Peyer's patch (tissue), 4 donors: ENCODE measurements at places on chromosomes 3 and 15.

- H3K27me3 ChIP-seq, result no peaks in the 10 kb centered on the region
- no peak for DNase-seq
- H3K27ac ChIP-seq, result no peak within 1 kb of the TSS
- H3K4me3 ChIP-seq, result no peak within 1 kb of the TSS
- no peaks in the 10 kb centered on the region for H3K36me3 ChIP-seq
These were observed at the start of gene CX3CR1 for GRCh38 chr3:39279745-39280517. Gene CX3CR1 (minus strand): TSS chr3:39280036. CDS start chr3:39266509, 13,527 bp downstream.

DNA sequence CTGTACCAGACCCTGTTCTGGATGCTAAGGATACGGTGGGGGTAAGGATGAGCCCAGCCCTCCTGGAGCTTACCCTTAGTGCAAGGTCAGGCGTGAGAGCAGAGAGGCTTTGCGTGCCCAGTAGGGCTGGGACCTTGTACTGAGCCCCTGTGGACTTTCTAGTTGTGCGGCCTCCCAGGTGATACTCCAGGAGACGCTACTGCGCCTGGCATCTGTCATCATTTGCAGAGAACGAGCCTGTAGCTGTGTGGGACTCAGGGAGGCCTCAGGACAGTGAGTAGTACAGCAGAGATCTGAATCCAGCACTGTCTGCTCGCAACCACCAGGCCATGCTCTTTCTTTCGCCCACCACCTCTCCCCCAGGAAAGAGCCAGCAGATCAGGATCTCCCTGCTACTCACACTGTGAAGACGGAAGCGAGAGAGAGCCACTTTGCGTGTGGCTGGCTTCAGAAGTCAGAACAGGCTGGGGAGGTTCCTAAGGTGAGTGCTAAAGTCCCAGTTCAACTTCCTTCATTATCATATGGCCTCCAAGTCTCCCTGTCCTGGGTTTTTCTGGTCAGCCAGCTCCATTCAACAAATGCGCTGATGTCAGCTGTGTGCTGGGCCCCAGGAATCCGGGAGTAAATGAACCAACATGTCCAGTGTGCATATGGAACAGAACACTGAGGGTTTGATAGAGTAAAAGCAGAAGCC is 38.2 kb upstream of the ITGA11 start:
- H3K27ac ChIP-seq, result no peak overlapping the region
- no peak for DNase-seq
- H3K36me3 ChIP-seq, result no peaks in the 10 kb centered on the region
- H3K27me3 ChIP-seq, result no peaks in the 10 kb centered on the region

DNA sequence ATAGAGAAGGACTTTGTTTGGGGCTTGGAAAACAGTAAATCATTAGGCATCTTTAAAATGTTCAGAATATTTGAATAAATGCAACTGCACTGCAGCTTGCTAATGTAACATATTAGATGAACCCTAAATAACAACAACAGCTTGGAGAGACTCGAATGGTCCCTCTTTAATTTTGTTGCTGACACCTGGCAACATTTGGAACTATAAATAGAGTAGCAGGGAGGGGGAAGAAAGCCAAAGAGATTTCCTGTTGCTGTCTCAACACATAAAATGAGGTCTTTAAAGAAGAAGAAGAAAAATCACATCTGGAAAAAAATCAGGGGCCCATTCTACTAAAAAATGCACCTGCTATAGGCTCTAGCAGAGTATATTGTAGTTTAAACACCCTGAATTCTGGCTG is 49.9 kb upstream of the DPPA4 start:
- H3K27ac ChIP-seq, result no peak overlapping the region
- no peak for DNase-seq
- no peak overlapping the region for H3K4me3 ChIP-seq
- no peaks in the 10 kb centered on the region for H3K27me3 ChIP-seq
- no peaks in the 10 kb centered on the region for H3K4me1 ChIP-seq

DNA sequence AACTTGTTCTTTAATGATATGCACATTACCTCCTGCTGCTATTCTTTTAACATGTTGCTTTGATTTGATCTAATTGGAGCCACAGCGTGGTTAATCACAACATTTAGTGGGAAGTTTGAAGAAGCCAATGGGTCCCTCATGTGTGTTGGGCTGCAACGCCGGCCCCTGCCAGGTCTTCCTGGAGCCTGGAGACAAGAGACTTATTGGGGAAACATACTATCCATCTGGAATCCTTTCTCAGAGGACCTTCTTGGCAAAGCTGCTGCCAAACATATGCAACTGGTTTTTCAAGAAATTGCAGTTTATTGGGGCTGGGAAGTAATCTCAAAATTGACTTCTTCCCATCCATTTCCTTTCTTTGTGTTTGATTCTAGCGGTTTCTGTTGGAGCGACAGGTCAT is 396.3 kb upstream of the PROK2 start:
- no peaks in the 10 kb centered on the region for H3K27me3 ChIP-seq
- peaks cover 12% of the 10 kb centered on the region for H3K4me1 ChIP-seq
- H3K36me3 ChIP-seq, result no peaks in the 10 kb centered on the region
- no peak overlapping the region for H3K4me3 ChIP-seq
